ENCODE measurements at places on chromosomes 1 and 21.

GRCh38 chr1:216422821-216423520 is at the start of gene USH2A:
Gene USH2A, minus strand, starts transcription at chr1:216423448. Its CDS starts 1,112 bp downstream, at chr1:216422336.
- DNase-seq = no peak

GRCh38 chr1:178726545-178726944 is 1.5 kb downstream of the RALGPS2 start:
- DNase-seq = no peak

- DNase-seq = no peak
Observed at GRCh38 chr1:51203874-51204245, 32.2 kb upstream of the RNF11 start.

DNA sequence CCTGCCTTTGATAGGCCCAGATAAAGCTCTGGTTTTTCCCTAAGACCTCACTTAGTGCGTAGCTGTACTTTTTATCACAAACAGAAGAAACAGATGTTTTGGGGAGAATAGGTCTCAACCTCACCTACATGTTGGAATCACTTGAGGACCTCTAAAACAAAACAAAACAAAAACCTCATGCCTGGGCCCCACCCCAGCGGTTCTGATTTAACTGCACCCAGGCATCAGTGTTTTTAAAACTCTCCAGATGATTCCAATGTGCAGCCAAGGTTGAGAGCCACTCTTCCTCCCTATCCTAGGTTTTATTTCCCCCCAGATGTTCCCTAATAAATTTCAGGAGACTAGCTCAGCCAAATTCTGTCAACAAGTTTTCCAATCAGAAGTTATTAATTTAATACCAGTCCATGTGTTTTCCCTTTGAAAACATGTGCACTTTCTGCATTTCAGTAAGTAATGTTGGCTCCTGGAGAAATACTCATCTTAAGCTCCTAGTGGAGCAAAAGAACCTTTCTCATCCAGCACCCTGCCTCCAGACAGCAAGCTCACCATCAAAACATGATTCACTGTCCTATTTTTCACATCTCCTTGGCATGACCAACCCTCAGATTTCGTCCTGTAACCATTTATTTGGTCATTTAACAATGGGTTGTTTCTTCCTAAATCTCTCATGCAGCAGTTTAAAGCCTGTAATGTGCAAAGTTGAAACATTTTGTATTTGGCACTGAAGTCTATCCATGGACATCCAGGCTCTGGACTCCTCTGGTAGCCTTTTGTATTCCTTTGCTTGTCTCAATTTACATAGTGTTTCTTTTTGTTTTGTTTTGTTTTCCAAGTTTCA is 27.5 kb downstream of the LRRC8C start:
- no peak for DNase-seq

- no peak for DNase-seq
Observed at GRCh38 chr1:172084876-172085275, 243.6 kb downstream of the DNM3 start.

GRCh38 chr1:217982331-217983050 is 302.6 kb upstream of the RRP15 start:
- no peak for DNase-seq

DNA sequence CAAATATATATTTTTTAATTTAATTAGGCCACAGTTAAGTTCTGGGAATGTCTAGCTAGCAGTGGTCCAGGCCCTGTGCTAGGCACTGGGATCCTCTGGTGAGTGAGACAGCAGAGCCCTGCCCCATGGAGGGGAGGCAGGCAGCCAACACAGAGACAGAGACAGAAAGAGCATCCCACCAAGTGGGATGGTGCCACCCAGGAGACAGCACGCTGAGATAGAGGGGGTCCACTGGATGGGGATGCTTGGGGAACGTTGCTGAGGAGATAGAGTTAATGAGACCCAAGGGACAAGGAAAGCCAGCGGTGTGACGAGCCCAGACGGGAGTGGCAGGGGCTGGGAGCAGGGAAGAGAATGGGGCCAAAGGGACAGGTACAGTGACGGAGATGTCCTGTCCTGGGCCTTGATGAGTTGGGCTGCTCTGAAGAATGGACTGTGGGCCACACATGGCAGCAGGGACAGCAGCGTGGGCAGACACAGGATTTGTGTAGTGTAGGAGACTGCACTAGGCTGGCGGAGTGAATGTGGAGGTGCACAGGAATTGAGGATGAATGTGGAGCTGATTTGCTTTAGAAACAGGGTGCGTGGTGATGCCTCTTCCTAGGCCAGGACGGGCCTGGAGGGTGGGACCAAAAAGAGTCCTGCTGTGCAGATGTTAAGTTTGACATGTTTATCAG is 22.8 kb downstream of the RAB4A start:
- DNase-seq = no peak

DNA sequence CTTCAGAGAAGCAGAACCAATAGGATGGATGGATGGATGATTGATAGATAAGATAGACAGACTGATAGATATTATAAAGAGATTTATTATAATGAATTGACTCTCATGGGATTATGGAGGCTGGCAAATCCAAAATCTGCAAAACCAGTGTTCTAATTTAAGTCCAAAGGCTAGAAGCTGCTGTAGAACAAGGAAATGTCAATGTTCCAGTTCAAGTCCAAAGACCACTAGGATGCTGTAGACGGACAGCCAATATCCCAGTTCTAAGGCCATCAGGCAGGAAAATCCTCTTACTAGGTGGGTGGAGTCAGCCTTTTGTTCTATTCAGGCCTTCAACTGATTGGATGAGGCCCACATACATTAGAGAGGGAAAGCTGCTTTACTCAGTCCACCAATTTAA is 4.1 kb upstream of the SLC44A3 start:
- no peak for DNase-seq

- DNase-seq = no peak
Observed at GRCh38 chr1:208778417-208778816, 534.2 kb upstream of the PLXNA2 start.

- no peak for DNase-seq
Observed at GRCh38 chr1:89938171-89939055, 56.5 kb upstream of the ZNF326 start.

DNA sequence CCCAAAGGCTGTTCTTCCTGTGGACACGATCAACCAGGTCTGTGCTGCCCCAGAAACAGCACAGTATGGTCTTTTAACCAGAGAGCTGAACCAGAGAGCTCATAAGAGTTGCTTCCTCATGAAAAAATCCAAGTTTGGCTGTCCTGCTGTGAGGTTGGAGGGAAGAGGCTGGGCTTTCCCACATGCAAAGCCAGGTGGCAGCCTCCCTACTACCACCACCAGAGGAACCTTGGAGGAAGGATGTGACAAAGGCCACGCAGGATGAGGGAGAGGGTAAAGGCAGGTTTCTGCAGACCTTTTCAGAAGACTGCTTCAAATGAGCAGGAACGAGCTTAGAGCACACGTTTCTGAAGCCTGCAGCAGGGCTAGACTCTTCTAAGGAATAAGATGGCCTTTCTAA is 27.1 kb downstream of the FAM78B start:
- DNase-seq = no peak

DNA sequence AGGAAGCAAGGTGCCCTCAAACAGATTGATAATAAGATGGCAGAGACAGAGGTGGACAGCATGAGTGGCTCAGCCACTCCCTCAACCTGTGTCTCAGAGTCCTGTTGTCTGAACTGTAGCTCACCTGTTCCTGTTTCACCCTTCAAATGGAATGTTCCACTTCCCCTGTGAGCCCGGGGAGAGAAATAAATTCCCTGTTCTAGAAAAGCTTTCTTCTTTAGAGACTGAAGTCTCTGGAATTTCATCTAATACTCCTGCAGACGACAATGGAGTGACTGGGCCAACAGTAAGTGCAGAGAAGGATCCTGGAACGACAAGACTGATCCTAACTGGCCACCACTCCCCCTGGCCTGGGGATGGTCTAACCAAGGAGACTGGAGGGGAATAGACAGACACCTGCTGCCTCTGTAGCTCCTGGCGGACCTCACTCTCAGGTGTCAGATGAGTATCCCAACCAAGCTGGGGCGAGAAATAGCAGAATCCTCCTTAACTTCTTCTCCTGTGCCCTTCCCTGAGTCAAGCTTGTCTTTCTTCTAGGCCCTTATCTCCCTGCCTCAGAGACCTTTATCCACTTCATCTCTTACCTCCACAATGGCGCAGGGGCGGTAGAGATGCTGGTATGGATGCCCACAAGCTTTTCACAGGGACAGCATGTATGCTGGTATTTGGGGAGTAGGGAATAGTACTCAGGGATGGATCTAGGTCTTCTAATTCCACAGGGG is 45.4 kb downstream of the PLEKHA6 start:
- DNase-seq = no peak

DNA sequence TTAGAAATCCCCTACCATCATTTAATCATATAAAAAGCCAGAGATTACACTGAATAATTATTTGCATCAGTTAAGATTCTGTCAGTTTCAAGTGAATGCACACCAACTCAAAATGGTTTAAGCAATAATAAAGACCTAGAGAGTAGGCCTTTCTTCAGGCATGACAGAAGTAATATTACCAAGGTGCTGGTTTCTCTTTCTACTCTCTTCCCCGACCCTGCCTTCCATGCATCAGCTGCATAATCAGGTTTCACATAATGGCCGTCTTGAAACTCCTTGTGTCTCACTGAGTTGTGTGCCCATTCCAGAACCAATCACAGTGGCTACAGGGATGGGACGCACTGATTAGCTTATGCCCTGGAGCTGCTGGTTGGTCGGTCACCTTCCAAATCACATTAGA is 103.5 kb upstream of the SERTAD4 start:
- no peak for DNase-seq

DNA sequence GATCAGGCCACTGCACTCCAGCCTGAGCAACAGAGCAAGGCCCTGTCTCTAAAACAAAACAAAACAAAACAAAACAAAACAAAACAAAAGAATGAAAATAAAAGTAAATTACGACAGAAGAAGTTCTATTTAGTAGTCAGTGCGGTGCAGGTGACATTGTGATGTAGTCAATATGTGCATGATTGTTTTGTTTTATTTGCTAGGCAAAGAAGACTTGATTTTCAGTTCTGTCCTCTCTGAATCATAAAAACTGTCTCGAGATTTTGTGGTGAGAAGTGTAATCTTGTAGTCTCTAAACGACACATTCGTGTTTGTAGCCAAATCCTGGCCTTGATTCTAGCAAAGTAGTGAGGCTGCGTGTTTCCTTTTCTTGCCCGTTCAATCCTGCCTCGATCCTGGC is 23.5 kb downstream of the PEX14 start:
- DNase-seq = no peak

DNA sequence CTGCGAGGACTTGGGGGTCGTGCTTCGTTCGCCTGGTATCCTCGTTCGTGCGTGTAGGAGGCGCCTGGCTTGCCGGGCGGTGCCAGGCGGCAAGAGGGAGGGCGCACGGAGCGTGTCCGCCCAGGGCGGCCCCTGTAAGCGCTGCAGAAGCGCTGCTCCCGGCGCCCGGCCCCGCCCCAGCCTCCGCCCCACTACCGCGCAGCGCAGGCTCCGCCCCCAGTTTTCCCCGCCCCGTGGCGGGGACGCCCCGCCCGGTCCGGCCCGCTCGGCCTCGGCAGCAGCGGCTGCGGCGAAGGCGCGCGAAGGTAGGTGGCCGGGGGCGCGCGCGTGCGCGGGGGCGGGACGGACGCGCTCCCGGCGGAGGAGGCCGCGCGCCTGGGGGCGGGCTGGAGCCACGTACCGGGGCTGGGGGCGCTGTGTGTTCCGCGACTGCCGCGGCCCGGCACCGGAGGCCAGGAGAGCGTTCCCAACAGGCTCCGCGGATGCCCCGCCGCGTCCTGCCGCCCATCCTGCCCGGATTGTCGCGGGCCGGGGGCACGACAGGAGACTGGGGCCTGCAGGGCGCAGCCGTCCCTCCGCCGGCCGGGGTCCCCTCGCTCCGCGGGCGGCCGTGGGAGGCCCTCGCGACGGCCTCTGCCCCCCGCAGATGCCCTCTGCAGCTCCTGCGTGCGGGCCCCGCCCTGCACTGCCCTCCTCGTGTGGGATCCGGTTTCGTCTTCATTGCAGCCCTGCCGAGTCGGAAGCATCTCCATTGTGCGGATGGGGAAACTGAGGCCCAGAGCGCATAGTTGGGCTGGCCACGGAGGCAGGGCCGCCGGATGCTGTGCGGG is 7.7 kb upstream of the CROCC start:
- DNase-seq = peak; percentile 97

- DNase-seq = no peak
Observed at GRCh38 chr21:46091118-46091517, 6.8 kb upstream of the COL6A2 start.

DNA sequence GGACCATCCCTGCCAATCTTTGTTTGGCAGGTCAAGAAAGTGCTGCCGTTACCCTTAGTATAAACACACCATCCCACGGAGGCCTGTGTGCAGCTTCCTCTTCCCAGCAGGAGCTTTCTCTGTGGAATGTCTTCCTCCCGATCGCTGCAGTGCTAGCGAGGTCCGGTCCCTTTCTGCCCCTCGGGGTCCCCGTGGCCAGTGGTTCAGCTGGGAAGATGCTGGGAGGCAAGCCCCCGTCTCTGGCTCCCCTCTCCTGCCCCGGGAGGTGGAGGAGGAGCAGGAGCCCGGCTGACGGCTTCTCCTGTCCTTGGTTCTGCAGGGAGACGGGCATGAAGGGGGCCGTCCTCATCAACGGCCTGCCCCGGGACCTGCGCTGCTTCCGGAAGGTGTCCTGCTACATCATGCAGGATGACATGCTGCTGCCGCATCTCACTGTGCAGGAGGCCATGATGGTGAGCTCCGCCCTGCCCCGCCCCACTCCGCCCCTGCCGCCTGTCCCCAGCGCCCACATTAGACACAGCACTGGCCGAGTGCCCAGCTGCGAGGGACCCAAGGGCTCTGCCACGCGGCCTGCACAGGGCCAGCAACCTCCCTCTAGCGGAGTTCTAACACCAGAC is 42.1 kb downstream of the TFF3 start:
- no peak for DNase-seq

- DNase-seq = no peak
Observed at GRCh38 chr1:117359561-117360289, 7.5 kb upstream of the MAN1A2 start.

GRCh38 chr1:8598060-8598724 is 219.2 kb downstream of the RERE start:
- no peak for DNase-seq

- DNase-seq = no peak
Observed at GRCh38 chr1:61887076-61887867, 145.0 kb downstream of the PATJ start.

DNA sequence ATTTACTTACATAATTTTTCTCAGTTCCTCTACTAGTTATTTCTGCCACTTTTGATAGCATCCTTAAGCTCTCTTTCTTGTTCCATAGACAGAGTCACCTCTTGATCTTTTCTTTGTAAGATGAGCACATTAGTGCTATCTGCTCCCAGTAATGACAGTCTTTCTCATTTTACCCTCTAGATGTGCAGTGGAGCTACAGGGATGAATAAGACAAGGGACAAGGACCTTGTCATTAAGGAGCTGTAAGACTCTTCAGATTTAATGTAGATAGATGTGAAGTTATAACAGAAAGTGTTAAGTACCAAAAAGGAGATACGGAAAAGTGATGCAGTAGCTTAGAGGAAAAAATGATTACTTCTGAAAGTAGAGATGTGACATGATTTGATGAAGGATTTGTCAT is 20.4 kb downstream of the SCP2 start:
- DNase-seq = no peak

GRCh38 chr1:212233321-212233720 is 51.9 kb upstream of the PPP2R5A start:
- DNase-seq = no peak

- DNase-seq = no peak
Observed at GRCh38 chr1:116834595-116834994, 75.1 kb upstream of the PTGFRN start.

- DNase-seq = no peak
Observed at GRCh38 chr1:55338448-55338820, 123.3 kb upstream of the USP24 start.
